ENCODE measurements at places on chromosomes 12 and 14.

GRCh38 chr12:480831-481816 lies 21.4 kb downstream of the B4GALNT3 start:
- DNase-seq: peak; percentile 46

DNA sequence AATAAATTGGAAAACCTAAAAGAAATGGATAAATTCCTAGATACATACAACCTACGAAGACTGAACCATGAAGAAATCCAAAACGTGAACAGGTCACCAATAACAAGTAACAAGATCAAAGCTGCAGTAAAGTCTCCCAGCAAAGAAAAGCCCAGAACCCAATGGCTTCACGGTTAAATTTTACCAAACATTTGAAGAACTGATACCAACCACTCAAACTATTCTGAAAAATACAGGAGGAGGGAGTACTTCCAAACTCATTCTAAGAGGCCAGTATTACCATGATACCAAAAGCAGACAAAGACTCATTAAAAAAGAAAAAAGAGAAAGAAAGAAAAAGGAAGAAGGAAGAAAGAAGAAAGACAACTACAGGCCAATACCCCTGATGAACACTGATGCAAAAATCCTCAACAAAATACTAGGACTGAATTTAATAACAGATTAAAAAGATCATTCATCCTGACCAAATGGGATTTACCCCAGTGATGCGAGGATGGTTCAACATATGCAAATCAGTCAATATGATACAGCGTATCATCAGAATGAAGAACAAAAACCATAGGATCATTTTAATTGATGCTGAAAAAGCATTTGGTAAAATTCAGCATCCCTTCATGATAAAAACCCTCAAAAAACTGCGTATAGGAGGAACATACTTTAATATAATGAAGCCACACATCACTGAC lies 26.9 kb upstream of the CCDC88C start:
- no peak for DNase-seq

- no peak for DNase-seq
These were observed 82.6 kb upstream of the ARHGAP5 start for GRCh38 chr14:31994391-31995033.

- no peak for DNase-seq
These were observed 45.4 kb upstream of the GALNT9 start for GRCh38 chr12:132374612-132375445.

- peak; percentile 90 for DNase-seq
These were observed 14.1 kb upstream of the CDH24 start for GRCh38 chr14:23071244-23071920.

- DNase-seq: no peak
These were observed 20.2 kb downstream of the OR4N2 start for GRCh38 chr14:19823765-19824164.

DNA sequence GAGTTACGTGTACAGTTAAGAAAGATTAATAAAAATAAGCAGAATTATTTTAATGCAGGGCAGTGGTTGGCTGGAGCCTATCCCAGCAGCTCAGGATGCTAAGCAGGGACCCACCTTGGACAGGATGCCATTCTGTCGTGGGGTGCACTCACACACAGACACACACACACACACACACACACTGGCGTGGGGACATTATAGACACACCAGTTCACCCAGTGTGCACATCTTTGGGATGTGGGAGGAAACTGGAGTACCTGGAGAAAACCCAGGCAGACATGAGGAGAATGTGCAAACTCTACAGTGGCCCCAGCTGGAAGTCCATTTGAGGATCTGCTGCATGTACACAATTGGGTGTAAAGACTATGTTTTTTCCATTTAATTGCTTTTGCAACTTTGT lies 12.8 kb upstream of the IFI27L2 start:
- no peak for DNase-seq

DNA sequence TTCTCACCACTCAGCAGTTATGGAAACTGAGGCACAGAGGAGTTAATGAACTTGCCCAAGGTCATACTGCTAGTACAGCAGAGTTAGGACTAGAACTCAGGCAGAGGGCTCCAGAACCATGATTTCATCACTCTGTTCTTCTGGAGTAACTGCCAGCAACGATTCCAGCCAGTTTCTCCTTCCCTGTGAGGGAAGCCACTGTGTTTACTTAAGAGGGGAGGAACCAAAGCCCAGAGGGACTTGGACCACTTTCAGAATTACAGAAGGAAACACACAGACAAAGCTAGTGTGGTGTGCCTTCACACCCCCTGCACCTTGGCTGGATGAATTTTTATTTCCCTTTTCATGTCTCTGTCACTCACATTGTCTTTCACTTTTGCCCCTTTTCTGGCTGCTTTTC lies 398.2 kb downstream of the DPF3 start:
- no peak for DNase-seq

GRCh38 chr12:113853491-113853890 lies 112.6 kb downstream of the RBM19 start:
- no peak for DNase-seq

DNA sequence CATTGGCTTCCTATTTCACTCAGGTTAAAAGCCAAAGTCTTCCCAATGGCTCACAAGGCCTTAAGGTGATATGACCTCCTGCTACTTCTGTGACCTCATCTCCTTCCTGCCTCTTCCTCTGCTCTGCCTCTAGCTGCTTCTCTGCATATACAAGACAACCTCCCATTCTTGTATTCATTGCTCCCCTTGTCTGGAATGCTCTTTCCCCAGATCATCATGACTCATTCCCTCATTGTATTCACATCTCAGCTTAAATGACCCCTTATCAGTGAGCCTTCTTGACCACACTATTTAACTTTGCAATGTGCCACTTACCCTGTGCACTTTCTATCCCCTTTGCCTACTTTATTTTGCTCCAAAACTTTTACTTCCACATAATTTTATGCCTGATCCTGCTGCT lies 90.2 kb downstream of the PPP1R12A start:
- no peak for DNase-seq

- DNase-seq: no peak
These were observed 105.9 kb downstream of the MED13L start for GRCh38 chr12:116171549-116171948.

DNA sequence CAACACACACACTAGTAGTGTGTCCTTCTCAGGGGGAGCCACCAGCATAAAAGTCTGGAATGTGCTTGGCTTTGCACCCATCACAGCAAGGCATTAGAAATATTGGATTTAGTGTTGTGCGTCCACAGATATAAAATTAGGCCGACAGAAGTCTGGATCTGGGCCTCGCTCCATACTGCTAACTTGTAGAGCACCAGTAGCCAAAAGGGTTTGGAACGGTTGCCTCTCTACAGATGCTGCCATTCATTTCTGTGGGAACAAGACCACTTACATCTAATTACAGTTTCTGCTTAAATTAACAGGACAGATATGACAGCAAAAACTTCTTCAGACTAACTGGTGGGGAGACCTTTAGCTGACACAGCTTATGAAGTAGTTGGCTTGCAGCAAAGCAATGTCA lies 94.2 kb downstream of the EXOC5 start:
- DNase-seq: no peak

- DNase-seq: no peak
These were observed 12.1 kb downstream of the BHLHE41 start for GRCh38 chr12:26112703-26113147.

GRCh38 chr12:14618983-14619382 lies 51.3 kb upstream of the PLBD1 start:
- DNase-seq: peak; percentile 39

DNA sequence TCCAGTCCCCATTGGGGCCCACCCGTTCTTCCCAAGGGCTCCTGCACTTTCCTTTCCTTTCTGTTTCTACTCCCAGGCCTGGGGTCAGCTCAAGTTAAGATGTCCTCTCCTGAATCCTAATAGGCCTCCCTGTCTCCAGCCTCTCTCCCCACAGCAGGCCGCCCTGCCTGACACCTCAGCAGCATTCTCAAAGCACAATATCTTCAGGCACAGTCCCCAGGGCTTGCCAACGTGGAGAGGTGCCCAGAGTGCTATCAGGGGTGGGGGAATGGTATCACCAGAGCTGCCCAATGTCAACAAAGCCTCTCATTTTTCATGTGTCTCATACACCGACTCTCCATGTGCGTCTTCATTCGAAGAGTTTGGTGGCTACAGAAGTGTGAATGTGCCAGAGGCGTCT lies 123.0 kb downstream of the FOXN3 start:
- no peak for DNase-seq

- DNase-seq: no peak
These were observed 727.1 kb upstream of the TBX3 start for GRCh38 chr12:115411121-115411520.

- no peak for DNase-seq
These were observed 69.1 kb downstream of the CCDC92 start for GRCh38 chr12:123903301-123904065.

DNA sequence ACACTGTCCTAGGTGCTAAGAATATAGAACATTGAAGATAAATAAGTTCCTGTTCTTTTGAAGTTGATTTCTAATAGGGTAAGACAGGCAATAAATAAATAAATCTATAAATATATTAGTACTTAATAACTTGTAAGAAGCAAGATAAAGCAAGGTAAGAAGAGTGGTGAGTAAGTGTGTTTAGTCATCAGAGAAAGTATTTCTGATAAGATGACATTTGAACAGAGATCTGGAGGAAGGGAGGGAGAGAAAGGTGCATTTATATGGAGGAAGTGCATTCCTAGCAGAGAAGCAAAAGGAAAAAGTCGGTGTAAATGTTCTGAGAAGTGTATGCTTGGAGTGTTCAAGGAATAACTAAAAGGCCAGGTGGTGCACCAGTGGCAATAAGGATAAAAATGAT lies 184.4 kb upstream of the GRIP1 start:
- no peak for DNase-seq

- no peak for DNase-seq
These were observed 65.9 kb upstream of the ARHGAP5 start for GRCh38 chr14:32011225-32011624.

DNA sequence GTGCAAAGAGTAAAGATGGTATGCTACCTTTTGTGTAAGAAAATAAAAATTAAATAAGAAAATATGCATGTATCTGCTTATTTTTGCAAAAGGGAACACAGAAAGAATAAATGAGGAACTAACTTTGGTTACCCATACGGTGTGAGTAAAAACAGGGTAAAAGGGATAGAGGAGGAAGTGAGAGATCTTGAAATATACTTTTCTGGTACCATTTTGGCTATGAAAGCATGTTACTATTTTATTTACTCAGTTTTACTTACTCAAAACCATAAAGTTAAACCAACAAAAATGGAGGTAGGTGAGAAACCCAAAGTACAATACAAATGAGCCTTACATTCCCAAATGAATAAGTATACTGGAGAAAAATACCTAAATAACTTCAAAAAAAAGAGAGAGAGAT lies 122.0 kb upstream of the EGLN3 start:
- no peak for DNase-seq

DNA sequence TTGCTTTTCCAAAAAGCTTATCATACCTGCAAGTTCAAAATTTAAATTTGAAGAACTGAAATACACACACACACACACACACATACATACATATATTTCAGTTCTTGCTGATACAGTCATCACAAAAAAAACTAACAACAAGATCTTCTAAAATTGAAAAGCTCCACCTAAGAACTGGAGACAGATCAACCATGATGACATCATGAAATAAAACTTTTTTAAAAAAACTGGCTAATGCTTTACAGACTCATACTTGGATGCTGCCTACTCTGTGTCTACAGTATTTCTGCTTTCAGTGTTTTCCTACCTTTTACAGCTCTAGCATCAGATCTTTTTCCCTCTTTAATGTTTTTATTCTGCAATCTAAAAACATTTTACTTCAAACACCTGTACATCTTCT lies 261.4 kb downstream of the DIO2 start:
- DNase-seq: no peak

- DNase-seq: peak; percentile 72
These were observed 5.9 kb downstream of the GPR84 start for GRCh38 chr12:54358191-54358944.

DNA sequence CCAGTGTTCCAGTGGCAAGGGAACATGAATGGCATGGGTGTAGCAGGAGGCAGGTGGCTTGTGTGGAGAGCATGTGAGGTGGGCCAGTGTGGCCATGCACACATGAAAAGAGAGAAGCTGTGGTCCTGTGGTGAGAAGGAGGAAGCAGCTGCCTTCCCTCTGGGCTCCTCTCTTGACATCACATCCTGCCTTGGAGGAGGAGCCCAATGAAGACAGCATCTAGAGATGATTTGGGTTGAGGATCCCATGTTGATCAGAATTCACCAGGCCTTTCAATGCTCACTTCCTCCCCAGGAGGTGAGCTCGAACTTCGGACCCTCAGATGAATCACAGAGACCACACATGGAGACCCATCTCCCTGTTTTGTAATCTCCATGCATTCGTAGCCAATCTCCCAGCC lies 82.6 kb downstream of the LRRC74A start:
- DNase-seq: peak; percentile 93

DNA sequence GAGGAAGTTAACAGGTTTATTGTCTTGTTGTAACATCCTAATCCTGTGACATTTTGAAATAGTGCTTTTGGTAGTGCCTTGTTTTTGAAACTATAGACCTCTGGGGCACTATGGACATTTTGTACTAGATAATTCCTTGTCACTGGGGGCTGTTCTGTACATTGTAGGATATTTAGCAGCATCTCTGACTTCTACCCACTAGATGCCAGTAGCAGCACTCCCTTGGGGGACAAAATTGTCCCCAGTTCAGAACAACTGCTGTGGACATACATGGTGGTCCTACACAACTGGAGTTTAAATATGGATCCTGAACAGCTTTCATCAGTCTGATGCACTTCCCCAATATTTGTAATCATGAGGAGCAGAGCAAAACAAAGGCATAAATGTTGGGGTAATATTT lies 264.7 kb downstream of the RAD51B start:
- DNase-seq: no peak

DNA sequence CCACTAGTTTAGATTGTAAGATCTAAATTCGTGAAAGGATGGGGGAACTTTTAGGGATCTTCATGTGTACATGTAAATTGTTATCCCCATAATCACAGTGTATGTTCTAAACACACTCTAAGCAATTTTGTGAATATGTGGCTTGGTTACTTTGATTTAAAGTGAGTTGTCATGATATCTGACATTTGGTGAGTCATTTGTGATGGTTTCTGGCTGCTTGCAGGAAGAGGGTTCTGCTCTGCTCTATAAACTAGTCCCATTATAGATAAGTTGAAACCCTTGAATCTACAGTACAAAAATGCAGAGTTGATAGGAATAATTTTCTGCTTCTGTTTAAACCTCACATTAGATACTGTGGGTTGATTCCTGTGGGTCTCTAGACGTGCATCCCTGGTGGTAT lies 14.8 kb downstream of the GUCY2C start:
- DNase-seq: no peak

DNA sequence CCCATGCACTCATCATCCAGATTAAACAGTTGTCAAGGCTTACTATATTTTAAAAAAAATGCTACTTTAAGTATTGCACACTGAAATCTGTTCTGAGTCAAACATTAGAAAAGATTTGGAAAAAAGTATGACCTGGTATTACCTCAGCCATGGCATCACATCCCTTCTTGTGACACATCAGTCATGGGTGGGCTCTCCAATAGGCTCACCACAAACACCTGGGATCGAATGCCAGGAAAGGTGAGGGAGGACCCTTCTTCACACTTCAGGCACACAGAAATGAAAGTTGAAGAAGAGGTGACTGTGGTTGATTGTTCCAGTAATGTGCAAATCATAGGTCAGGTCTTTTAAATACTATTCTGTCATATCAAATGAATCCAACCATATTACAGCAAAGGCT lies 36.6 kb upstream of the GZMB start:
- DNase-seq: no peak

GRCh38 chr12:77584860-77585259 lies 245.8 kb upstream of the NAV3 start:
- no peak for DNase-seq

Measured in KBM-7 (cell line).